ENCODE measurements at places on chromosomes 7 and 10.
A peak's percentile ranks its signal among the peaks of the same experiment; 100 is the strongest.

GRCh38 chr7:32248522-32248921, 178.3 kb upstream of the PDE1C start:
- DNase-seq, result no peak

GRCh38 chr10:26064106-26064505, 130.1 kb downstream of the MYO3A start:
- DNase-seq, result no peak

GRCh38 chr7:158395349-158395748, 192.3 kb downstream of the PTPRN2 start:
- no peak for DNase-seq

GRCh38 chr7:127393368-127394058, 1.0 kb upstream of the ZNF800 start:
- DNase-seq, result no peak

DNA sequence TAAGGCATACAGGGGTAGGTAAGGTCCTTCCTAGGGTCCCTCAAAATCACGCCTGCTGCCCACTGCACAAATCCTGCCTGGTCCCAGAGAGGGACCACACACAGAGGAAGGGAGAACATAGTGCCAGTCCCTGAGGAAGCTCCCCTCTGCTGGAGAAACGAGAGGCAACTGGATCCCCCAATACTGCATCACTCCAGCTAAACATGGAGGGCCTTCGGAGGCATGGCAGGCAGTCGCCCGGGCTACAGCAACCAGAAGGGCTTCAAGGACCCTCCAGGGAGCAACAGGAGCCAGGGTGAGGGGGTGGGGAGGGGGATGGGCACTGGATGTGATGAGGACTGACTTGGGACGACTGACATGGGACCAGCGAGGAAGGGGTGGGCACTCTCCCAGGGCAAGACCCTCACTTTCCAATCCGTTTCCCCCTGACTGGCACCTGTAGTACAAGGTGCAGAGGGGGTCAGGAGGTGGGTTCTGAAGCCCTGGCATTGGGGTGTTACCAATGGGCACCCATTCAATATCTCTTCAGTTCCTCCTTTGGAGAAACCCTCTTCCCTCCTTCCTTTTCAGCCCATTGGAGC, 21.7 kb downstream of the DDIT4 start:
- DNase-seq, result no peak

GRCh38 chr10:102504179-102504975, 605 bp downstream of the SUFU start:
- DNase-seq, result peak; percentile 43

GRCh38 chr7:99267481-99267840, 5.2 kb upstream of the MYH16 start:
- no peak for DNase-seq

- no peak for DNase-seq
Observed at GRCh38 chr10:91022924-91023699, 102.2 kb upstream of the ANKRD1 start.

GRCh38 chr7:68224041-68224741, 1227.6 kb downstream of the TYW1 start:
- no peak for DNase-seq

DNA sequence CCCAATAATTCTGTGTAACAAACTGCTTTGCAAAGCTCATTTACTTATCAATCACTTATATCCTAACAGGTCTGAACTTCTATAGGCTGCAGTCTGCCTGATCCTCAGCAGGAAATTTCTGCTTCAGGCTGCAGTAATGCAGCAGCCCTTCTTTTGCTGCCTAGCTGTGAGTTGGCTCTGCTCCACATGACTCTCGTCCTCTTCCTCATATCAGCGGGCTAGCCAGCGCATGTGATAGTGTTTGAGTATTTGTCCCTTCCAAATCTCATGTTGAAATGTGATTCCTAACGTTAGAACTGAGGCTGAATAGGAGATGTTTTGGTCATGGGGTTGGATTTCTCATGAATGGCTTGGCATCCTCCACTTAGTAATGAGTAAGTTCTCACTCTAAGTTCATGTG, 387.8 kb downstream of the SEMA3D start:
- no peak for DNase-seq

GRCh38 chr10:70738006-70738760, 47.0 kb downstream of the TBATA start:
- DNase-seq, result no peak

GRCh38 chr10:12388671-12389070, 39.3 kb downstream of the CAMK1D start:
- DNase-seq, result no peak

- DNase-seq, result no peak
Observed at GRCh38 chr10:59304521-59305097, 57.7 kb downstream of the FAM13C start.

- no peak for DNase-seq
Observed at GRCh38 chr10:43387678-43388032, 16.2 kb downstream of the FXYD4 start.

DNA sequence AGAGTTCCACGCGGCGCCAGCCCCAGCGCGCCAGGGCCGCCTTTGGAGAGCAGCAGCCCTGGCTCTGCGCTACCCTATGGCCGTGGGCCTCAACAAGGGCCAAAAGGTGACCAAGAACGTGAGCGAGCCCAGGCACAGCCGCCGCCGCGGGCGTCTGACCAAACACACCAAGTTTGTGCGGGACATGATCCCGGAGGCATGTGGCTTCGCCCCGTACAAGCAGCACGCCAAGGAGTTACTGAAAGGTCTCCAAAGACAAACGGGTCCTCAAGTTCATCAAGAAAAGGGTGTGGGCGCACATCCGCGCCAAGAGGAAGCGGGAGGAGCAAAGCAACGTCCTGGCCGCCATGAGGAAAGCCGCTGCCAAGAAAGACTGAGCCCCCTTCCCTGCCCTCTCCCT, 144.1 kb downstream of the SRPK2 start:
- no peak for DNase-seq

DNA sequence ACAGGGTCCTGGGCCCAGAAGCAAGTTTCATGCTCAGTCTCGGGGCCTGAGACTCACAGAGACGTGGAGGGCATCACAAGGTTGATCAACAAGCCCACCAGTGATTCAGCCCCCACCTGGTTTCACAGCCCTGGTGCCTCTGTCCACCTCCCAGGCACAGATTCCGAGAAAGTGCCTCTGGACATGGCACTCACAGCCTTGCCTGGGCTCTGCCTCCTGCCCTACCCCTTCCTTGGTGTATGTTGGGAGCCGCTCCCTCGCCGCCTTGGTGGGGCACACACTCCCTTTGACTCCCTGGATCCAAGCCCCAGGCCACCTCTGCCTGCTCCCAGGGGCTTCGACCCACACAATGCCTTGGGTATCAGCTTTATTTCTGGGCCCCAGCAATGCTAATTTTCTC, 200.8 kb upstream of the PPP2R2D start:
- no peak for DNase-seq

- no peak for DNase-seq
Observed at GRCh38 chr10:11118686-11119085, 101.0 kb downstream of the CELF2 start.

GRCh38 chr7:141295367-141295895, 221.6 kb downstream of the TMEM178B start:
- DNase-seq, result no peak

GRCh38 chr7:88760136-88760515, 626 bp downstream of the ZNF804B start:
- no peak for DNase-seq

- no peak for DNase-seq
Observed at GRCh38 chr7:45979275-45980180, 58.5 kb upstream of the IGFBP3 start.

GRCh38 chr7:17371671-17372524, 73.4 kb downstream of the AHR start:
- DNase-seq, result no peak

GRCh38 chr10:103397191-103397825, 882 bp downstream of the PDCD11 start:
- peak; percentile 30 for DNase-seq

- no peak for DNase-seq
Observed at GRCh38 chr10:124107072-124107471, 13.7 kb upstream of the CHST15 start.

GRCh38 chr7:78222001-78222751, 423.6 kb downstream of the PHTF2 start:
- DNase-seq, result no peak

- DNase-seq, result no peak
Observed at GRCh38 chr7:67489881-67490280, 493.2 kb downstream of the TYW1 start.

GRCh38 chr10:11275651-11276050, 258.0 kb downstream of the CELF2 start:
- no peak for DNase-seq

DNA sequence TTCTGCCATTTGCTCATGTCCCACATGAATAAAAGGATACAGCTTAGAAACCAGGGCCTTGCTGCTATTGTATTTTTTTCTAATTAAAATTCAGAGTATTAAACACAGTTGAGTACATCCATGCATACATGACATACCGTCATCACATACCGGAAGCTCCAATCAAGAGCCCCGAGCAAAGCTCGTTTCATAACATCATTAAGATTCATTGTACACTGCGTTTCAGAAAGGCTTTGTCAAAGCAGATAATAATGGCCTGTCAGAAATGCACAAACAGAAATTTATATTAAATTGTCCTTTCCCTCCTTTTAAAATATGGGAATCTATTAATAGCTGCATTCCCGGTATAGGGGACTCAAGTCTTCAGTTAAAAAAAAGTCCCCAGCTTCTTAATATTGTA, 103.4 kb downstream of the PRTFDC1 start:
- no peak for DNase-seq

GRCh38 chr10:2137549-2138174, 400.3 kb upstream of the ADARB2 start:
- DNase-seq, result peak; percentile 25

DNA sequence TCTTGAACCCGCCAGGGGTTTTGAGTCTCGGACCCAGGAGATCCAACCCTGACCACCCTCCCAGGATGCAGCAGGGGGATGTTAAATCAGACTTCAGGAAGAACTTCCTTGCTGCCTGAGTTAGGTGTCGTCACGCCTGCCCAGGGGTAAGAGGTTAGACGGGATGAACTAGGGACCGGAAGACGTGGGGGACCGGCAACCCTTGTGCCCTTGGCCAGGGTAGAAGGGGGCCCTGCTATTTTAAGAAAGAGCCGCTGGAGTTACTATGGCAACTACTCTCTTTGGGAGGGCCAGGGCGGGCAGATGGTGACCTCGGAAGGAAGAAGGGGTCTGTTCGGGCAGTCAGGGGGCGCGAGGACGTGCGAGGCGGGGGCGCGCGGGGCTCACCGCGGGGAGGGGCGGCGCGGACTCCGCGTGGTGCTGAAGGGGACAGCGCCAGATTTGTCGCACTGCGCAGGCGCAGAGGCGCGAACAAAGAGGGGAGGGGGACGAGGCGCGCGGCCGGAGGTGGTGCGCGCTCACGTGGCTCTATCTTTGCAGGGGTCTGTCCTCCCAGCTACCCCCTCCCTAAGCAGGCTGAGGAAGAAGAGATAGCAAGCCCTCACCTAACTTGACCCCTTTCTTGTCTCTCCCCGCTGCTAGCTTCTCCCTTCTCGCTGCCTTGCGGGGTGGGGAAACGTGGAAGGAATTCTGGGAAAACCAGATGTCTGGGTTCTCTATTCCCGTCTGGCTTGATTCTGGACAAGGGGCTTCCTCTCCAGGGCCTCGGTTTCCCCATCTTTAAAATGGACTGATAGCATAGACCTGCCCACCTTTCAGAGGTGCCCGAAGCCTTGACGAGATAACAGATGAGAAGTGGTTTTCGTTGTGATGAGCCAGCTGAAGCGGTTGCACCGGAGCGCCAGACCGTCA, 940 bp upstream of the PSD start:
- peak; percentile 47 for DNase-seq

DNA sequence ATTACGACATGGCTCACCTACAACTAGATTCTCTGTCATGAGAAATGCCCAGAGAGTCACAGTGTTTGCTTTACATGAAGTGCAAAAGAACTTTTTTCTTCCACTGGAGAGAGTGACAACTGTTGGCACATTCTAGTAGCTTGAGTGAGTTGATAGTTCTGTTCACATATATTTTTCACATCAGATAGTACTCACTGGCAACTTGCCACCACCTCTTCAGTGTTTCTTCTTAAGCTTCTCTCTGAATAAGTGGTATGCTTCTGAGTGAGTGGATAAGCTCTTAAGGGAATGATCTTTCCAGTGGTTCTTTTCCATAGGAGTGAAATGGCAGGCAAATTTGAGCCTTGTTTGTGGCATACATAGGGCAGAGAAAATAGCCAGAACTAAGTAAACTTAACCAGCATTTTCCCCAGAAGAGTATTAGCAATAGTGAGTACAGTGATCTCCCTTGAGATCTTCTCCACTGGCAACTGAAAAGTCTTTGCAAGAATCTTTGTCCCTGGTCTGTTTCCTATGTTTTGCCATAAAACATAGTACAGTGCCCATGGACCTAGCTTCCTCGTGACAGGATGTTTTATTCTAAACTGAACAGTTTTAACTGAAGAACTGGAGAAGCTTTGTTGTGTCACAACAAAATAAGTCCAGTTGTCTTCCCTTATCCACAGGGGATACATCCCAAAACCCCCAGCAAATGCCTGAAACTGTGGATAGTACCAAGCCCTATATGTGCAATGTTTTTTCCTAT, 125.4 kb upstream of the CDK13 start:
- DNase-seq, result no peak

DNA sequence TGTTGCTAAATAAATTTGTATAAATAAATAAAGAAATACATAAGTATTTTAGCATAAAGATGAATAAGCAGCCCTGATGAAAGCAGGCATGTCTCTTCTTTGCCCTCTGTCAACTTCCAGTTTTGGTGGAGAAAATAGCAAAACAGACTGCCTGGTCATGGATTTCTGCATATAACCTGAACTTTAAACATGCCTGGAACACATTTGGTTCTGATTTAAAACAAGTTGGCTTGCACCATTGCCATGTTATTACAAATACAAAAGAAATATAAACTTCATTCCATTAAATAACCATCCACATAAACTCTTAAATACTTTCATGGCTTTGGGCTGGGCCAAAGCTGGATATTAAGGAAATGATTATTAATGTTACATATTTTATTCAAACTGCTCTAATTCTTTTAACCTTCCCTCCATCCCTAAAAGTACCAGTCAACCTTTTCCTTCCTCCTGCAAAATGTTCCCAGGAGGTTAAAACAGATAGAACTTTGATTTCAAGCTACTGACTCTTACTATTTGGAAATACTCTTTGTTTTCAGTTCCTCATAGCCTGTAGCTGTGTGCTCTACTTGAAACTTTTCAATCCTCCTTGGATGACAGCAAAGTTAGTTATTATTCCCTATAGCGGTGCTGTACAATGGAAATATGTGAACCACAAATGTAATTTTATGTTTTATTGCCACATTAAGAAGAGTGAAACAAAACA, 96.3 kb downstream of the BICC1 start:
- DNase-seq, result no peak

DNA sequence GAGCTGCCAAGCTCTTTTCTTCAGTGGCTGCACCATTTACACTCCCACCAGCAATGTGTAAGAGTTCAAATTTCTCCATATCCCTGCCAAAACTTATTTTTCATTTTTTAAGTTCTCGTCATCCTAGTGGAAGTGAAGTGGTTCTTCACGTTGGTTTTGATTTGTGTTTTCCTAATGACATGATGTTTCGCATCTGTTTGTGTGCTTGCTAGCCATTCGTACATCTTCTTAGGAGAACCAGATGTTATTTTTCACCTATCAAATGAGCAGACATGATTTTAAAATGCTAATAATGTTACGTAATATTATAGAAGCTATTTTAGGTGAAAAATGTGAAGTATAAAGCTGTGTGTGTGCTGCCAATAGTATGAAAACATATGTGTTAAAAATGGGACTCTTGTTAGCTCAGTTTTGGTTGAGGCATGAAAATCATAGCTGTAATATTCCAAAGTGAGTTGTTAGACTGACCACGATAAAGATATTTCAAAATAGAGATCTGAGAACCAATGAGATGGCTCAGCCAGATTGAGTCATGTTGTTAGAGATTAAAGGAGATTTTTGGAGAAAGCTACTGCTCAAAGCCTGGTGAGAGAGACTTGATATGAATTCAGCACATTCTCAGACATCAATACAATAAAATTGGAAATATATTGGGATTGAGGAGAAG, 25.9 kb upstream of the GALNT11 start:
- no peak for DNase-seq

Measured in GM12865 (cell line).